Mesothelial cell of epicardium (in vitro differentiated cells): ENCODE measurements at places on chromosomes 2 and 18. TPM values are rescaled to one million over a fixed set of nuclear protein-coding genes. Genes with fewer than 3 reads are reported as not detected.

DNA sequence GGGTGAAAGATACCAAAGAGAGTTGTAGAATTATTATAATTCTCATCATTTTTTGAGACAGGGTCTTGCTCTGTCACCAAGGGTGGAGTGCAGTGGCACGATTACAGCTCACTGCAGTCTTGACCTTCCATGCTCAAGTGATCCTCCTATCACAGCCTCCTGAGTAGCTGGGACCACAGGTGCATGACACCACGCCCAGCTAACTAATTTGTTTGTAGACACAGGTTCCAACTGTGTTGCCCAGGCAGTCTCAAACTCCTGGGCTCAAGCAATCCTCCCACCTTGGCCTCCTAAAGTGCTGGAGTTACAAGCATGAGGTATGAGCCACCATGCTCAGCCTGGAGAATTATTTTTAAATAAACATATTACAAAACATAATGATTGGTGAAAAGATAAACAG lies 92.8 kb upstream of the MSH6 start:
- H3K4me3 ChIP-seq: no peak overlapping the region
- H3K27ac ChIP-seq: no peak overlapping the region
- no peaks in the 10 kb centered on the region for H3K27me3 ChIP-seq
- no peak for DNase-seq
- H3K4me1 ChIP-seq: no peaks in the 10 kb centered on the region

- DNase-seq: no peak
- H3K27me3 ChIP-seq: no peaks in the 10 kb centered on the region
- H3K4me1 ChIP-seq: peaks cover 70% of the 10 kb centered on the region
- no peaks in the 10 kb centered on the region for H3K36me3 ChIP-seq
- peak overlapping the region; percentile 64 for H3K27ac ChIP-seq
Observed at GRCh38 chr2:47194410-47194809, 39.3 kb upstream of the STPG4 start.

DNA sequence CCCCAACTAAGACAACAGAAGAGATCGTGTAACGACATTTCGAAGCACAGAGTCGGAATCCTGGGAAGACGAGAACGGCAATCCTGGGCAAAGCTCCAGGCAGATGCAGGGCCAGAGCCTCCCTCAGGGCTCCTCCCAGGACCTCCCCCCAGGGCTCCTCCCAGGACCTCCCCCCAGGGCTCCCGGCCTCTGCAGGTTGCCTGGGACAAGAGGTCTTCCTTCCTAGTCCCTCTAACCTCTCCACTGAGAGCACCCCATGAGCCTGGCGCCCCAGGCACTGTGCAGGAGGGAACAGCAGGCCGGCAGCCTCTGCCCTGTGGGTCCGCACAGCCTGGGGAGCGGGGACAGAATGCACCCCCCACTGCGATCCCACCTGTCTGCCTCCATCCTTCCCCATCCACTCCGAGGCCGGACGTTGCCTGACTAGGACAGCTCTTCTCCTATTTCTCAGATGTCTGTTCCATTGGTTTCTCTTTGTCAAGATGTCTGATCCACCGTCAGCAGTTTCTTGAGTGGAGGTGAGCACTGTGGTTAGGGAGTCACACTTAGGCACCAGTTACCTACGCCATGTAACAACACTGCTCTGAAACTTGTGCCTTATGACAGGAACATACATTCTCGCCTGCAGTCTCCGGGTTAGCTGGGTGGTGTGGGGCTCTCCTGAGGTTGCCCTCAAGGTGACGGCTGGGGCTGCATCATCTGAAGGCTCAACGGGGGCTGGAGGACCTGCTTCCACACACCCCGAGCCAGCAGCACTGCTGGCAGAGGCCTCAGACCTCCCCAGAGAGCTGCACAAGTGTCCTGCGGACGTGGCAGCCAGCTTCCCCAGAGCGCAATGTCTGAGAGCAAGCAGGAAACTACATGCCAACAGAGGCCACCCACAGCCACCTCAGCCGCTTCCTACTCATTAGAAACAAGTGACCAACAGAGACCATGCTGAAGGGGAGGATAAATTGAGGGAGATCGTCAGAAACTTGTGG lies 28.9 kb downstream of the ADI1 start:
- H3K36me3 ChIP-seq: peaks cover 8% of the 10 kb centered on the region
- no peak for DNase-seq
- H3K4me1 ChIP-seq: peaks cover 17% of the 10 kb centered on the region

Gene SLC40A1
- 152 to 156 TPM (median 154 TPM) in 3 replicates for total RNA-seq

DNA sequence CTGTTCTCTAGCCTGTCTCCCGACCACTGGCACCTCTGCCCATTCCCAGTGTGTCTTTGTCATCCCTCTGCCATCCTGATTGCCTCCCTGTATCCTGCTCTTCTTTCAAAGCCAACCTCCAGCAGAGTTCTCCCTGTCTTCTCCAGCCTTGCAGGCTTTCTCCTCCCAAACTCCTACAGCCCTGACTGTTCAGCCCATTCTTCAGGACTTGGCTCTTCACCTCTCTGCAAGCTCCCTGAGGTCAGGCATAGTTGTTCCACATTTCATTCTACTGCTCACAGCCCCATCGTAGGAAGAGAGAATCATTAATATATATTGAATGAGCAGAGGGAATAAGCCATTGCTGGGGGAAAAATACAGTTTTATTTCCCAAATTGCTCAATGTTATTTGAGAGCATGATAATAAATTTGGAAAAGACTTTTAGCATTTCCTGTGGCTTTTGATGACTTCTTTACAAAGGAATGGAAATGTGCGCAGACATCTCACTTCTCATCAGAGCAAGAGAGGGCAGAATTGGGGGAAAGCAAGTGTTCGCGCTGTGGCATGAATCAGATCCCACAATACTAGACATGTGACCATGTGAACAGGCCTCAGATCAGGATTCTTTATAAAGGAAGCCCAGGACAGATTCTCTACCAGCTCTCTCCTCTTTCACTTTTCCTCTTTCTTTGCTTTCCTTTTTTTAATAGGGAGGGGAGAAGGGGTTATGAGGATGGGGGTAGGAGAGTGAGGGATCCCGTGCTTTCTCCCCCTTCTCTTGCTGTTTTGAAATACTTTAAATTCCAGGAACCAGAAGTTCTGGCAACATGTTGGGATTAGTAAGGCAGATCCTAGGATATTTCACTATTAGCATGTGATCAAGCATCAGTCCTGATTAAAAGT lies 37.4 kb downstream of the EPAS1 start:
- peak overlapping the region; percentile 91 for H3K27ac ChIP-seq
- peaks cover 64% of the 10 kb centered on the region for H3K4me1 ChIP-seq
- no peaks in the 10 kb centered on the region for H3K36me3 ChIP-seq
- H3K27me3 ChIP-seq: no peaks in the 10 kb centered on the region

- H3K27me3 ChIP-seq: no peaks in the 10 kb centered on the region
- H3K4me1 ChIP-seq: peaks cover 9% of the 10 kb centered on the region
- no peak for DNase-seq
- no peak overlapping the region for H3K27ac ChIP-seq
- no peaks in the 10 kb centered on the region for H3K36me3 ChIP-seq
Observed at GRCh38 chr18:65938592-65939372, 188.0 kb downstream of the CDH7 start.

DNA sequence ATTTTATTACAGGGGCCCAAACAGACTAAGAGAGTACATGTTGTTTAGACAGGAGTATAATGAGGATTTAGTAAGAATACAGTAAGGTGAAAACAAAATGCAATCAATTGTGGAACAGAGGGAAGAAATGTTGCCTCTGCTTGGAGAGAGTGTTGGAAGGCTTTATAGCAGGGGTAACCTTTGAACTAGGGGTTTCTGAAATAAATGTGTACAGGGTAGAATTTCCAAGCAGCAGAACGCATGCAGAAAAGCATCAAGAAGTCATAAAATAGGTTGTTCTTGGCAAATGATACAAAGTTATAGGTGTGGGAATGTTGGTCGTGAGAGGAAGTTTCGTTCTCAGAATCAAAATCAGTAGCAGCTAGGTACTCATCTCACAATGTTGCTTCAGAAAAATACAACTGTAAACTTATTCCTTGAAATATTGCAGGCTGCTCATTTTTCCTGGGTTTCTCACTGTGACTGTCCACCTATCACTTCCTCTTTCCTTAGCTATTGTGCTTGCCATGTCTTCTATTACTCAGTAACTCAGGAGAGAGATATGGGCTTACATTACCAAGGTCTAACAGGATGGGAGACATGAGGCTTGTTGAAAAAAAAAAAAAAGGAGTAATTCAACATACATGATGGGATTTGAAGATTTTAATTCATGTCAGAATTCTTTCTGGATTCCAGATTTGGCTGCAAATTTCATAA lies 17.1 kb upstream of the HNMT start:
- no peaks in the 10 kb centered on the region for H3K36me3 ChIP-seq
- no peak overlapping the region for H3K27ac ChIP-seq
- H3K4me3 ChIP-seq: no peak overlapping the region
- H3K27me3 ChIP-seq: no peaks in the 10 kb centered on the region
- H3K4me1 ChIP-seq: peaks cover 43% of the 10 kb centered on the region

DNA sequence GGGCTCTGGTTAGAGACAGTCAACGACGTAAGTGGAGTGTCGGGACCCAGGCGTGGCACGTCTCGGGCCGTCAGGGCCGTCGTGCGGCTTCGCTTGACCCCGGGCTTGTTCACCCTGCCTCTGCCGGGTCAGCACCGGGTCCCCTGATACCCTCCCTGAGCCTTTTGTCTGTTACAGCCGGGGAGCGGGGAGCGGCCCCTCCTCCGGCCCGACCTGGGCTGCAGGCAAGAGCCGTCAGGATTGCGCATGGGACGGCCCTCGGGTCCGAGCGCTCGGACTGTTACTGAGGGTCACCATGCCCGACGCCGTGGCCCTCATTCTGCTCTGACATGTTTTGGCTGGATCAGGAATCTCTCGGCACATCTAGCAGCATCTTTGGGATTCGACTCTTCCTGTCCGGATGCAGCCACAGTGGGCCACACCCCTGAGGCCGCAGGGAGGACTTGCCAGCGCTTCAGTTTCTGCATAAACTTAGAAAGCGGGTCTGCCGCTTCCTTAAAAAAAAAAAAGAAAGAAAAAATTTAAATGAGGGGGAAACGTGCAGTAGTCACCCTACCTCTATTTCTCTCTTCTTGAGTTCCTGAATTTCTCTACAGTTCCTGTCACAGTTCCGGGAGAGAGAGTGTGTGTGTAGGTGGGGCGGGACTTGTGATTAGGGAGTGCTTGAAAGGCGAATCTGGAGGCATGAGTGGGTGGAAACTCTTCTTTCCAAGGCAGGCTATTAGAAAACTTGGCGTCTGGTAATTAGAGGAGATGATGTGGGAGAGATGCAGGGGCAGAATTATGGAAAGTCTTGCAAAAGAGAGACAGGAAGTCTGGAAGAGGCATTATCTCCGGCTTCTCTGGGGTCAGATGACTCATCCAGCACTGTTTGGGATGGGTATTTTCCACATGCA lies 909 bp downstream of the TMEM87B start:
- no peak for DNase-seq
- peak overlapping the region; percentile 94 for H3K27ac ChIP-seq
- H3K4me1 ChIP-seq: peaks cover 38% of the 10 kb centered on the region
- H3K36me3 ChIP-seq: peaks cover 14% of the 10 kb centered on the region
- peak overlapping the region; percentile 89 for H3K4me3 ChIP-seq

DNA sequence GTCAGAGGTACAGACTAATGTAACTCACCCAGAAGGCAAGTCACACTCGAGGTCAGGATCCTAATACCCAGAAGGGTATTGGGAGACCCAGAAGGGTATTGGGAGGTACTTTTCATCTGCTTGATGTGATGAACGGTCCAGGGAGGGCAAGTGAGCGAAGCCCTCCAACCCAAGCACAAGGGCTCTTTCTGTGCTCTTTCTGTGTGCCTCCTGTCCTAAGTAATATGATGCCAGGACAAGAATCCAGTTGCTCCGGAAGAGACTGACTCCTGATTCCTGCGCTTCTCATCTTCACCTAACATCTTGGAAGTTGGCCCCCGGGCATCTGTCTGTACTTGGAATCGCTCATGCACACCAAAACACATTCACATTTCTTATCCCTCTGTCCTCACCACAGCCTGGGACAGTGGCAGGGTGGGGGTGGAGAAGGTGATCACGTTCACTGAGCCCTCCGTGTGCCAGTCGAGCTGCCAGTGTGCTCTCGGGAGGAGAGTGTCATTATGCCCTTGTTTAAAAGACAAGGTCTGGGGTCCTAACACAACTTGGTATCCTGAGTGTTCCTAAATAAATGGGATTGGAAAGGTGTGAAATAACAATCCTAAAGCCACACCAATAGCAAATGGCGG lies 17.1 kb downstream of the GYPC start:
- H3K27me3 ChIP-seq: no peaks in the 10 kb centered on the region
- H3K4me1 ChIP-seq: no peaks in the 10 kb centered on the region
- H3K27ac ChIP-seq: no peak overlapping the region
- H3K36me3 ChIP-seq: peaks cover 21% of the 10 kb centered on the region
- no peak overlapping the region for H3K4me3 ChIP-seq
- no peak for DNase-seq
